ENCODE measurements at places on chromosomes 4 and X. TPM values are rescaled to one million over a fixed set of nuclear protein-coding genes. Genes with fewer than 3 reads are reported as not detected.

PNMA6A gene
- 13.5 TPM for total RNA-seq

C4orf51 gene
- not detected for total RNA-seq

DGKK gene
- total RNA-seq = 0.49 TPM

DCAF4L1 gene
- total RNA-seq = under 0.01 TPM

XG gene
- total RNA-seq = not detected

PDE6B gene
- 4.7 TPM for total RNA-seq

USP51 gene
- 3.7 TPM for total RNA-seq

APLN gene
- total RNA-seq = 4.2 TPM

ZMYM3 gene
- total RNA-seq = 26.3 TPM

SNX12 gene
- total RNA-seq = 64.4 TPM

GAGE12J gene
- total RNA-seq = not detected

GRIA3 gene
- total RNA-seq = 57.3 TPM

SLC6A14 gene
- total RNA-seq = not detected

HSFX3 gene
- not detected for total RNA-seq

ACE2 gene
- total RNA-seq = 0.49 TPM

ZNF827 gene
- total RNA-seq = 22.6 TPM

BCOR gene
- total RNA-seq = 36.1 TPM

MAGEA9B gene
- total RNA-seq = under 0.01 TPM

GLRA2 gene
- total RNA-seq = 86.8 TPM

RBM10 gene
- total RNA-seq = 31.7 TPM

CXCL3 gene
- not detected for total RNA-seq

XKRX gene
- total RNA-seq = not detected

SUV39H1 gene
- 1.7 TPM for total RNA-seq

TRIM75 gene
- total RNA-seq = not detected

PITX2 gene
- not detected for total RNA-seq

MAGEA2B gene
- total RNA-seq = not detected

MAGEB1 gene
- total RNA-seq = not detected

DMP1 gene
- under 0.01 TPM for total RNA-seq

GAR1 gene
- total RNA-seq = 6.1 TPM

PAGE5 gene
- not detected for total RNA-seq

TKTL2 gene
- total RNA-seq = 0.49 TPM

UCP1 gene
- 0.25 TPM for total RNA-seq

TRIM60 gene
- total RNA-seq = not detected

ZNF630 gene
- 5.9 TPM for total RNA-seq

Measured in temporal lobe (tissue), 4 donors.